ENCODE measurements at places on chromosomes 13 and 19. TPM values are rescaled to one million over a fixed set of nuclear protein-coding genes. Genes with fewer than 3 reads are reported as not detected.

Gene KLK14
- total RNA-seq, result 0.18 TPM

Gene FAM216B
- not detected for total RNA-seq

Gene SULT2B1
- total RNA-seq, result not detected

Gene ZNF177
- 7.1 TPM for total RNA-seq

Gene BST2
- 64.1 TPM for total RNA-seq

Gene ANKRD24
- total RNA-seq, result 1.9 TPM

Gene CASP14
- 0.12 TPM for total RNA-seq

Gene SSBP4
- 77.5 TPM for total RNA-seq

Gene CHMP2A
- total RNA-seq, result 77.3 TPM

Gene KLK8
- total RNA-seq, result 3.3 TPM

Gene ZNF681
- 3.3 TPM for total RNA-seq

Gene FFAR2
- total RNA-seq, result 1.5 TPM
